ENCODE measurements at places on chromosomes 6 and 20.
A peak's percentile ranks its signal among the peaks of the same experiment; 100 is the strongest.

DNA sequence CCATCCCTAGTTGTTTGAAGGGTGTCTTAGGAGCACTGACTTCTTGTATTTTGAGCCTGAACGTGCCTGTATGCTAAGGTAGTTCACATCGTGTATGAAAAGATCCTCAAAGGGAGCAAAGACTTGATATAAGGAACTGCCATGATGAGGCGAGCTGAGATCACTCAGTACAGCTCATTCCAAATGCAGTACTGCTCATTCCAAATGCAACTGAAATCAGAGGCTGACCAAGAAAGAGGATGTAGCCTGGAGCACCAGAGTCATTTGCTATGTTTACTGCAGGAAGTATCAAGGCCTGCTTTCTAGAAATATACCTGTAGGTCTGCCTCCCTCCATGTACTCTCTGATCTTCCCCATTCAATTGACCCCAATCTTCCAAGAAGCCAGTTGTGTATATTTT lies 832.2 kb downstream of the EYS start:
- no peak for DNase-seq

GRCh38 chr20:52943185-52943841 lies 28.8 kb upstream of the TSHZ2 start:
- DNase-seq = no peak

DNA sequence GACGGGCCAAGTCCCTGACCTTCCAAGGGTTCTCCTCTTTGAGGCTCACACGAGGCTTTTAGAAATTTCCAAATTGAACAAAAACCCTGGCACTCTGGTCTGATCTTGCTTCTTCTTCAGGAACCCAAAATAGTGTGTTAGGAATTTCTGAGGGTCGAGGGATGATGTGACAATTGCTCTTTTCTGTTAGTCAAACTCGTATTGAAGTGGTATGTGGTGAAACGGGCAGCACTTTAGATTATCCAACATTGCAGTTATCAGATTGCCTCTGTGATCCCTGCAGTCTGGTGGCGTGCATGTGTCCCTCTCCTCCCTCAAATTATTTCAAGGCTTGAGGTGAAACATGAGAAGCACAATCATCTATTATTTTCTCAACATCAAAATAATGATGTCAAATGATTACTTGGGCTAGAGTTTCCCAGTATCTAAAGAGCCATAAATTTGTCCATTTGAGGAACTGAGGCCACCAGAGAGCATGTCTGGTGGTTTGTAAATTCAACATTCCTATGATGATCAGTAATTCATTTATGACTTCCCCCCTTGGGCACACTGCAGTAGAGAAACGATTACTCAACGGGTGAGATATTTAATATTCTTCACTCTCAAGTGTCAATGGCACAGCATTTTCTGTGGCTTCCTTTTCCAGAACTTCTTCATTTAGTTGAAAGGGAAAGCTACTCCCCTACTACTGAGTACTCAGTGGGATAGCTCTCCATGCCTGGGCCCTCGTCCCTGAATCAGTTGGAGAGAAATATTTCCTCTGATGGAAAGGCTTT lies 308.6 kb upstream of the MAP3K7 start:
- DNase-seq = no peak

DNA sequence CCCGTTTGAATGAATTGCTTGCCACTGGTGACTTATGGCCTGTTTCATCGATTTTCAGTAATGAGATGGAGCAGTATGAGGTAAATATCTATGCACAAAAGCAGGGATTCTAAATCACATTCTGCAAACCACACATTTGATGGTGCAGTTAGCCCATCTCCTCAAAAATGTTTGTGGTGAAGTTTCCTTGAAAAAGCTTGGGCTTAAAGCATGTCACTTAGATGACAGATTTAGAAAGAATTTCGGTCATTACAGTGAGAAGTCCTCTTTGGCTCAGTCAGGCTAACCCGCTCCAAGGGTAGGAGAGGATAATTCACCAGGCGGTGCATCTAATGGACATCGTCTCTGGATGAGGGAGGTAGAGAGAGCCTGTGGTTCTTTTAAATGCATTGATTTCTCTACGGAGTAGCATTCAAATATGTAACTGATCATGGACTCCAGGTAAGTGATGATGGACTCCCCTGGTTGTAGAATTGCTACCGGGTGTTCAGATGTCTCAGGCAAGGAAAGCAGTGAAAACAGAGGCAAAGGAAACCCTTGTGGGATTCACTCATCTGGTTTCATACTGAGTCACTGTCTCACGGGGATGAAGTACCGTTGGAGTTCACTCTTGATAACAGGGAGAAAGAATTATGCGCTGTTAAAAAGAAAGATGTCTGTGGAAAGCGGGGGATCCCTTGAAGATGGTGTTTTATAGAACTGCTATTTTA lies 65.3 kb downstream of the AIG1 start:
- DNase-seq = no peak

GRCh38 chr20:59120491-59120890 lies 43.1 kb upstream of the ZNF831 start:
- DNase-seq = peak; percentile 79

- DNase-seq = no peak
Observed at GRCh38 chr6:72064399-72064975, 178.1 kb downstream of the RIMS1 start.

- DNase-seq = no peak
Observed at GRCh38 chr6:51137777-51138176, 319.1 kb downstream of the TFAP2B start.

DNA sequence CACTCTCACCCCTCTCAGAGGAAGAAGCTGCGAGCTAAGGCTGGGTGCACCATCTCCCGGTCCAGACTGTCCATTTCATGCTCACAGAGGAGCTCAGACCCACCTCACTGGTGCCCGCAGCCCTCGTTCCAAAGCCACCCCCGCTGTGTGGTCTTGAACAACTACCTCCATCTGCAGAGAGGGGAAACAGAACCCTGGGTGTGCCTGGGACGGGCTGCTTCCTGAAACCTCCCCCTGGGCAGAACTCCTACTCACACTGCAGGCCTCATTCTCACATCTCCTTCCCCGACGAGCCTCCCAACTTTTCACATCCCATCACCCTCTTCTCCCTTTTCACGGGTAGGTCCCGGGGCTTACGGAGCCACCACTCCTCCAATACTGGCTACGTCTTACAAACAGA lies 18.1 kb downstream of the PMEPA1 start:
- DNase-seq = peak; percentile 16

- DNase-seq = no peak
Observed at GRCh38 chr6:155521719-155522118, 66.1 kb upstream of the NOX3 start.

- DNase-seq = no peak
Observed at GRCh38 chr6:49001856-49002541, 461.1 kb downstream of the MMUT start.

DNA sequence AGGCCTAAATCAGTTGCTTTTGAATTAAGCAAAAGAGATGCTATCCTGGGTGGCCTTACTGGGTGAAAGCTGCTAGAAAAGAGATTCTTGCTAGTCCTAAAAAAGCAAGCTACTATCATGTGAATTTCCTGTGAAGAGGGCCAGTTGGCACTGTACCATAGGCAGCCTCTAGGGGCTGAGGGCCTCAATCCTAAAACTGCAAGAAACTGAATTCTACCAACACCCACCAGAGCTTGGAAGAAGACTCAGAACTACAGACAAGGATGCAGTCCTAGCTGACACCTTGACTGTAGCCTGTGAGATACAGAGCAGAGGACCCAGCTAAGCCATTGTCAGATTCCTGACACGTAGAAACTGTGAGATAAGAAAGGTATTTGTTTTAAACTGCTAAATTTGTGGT lies 24.5 kb downstream of the CLIC5 start:
- no peak for DNase-seq

GRCh38 chr6:86477500-86478148 lies 459.7 kb upstream of the HTR1E start:
- DNase-seq = no peak

DNA sequence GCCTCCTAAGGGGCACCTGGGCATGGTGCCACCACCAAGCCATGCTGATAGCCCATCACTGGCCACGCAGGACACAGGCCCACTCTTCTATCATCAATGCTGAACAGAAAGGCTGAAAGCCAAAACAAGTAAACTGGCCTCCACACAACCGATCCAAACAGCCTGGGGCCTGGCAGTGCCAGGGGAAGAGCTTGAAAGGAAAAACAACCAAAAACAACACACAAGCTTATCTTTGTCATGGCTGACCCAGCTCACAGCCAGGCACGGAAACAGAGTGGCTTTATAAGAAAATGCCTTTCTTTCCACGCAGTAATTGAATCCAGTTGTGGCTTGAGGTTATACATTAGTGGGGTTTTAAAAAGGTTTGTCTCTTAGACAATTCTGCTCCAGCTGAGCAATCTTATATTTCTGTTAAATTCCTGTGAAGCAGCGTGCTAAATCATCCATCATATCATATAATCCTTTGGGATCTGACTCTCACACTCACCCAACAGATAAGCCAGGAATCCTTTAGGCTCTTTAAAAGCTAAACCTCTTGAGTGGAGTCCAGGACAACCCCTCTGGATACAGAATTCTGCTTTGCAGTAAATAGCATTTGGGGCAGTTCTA lies 65.4 kb upstream of the SLC22A16 start:
- DNase-seq = no peak

GRCh38 chr6:43113431-43114260 lies 37.5 kb downstream of the PTK7 start:
- DNase-seq = no peak

DNA sequence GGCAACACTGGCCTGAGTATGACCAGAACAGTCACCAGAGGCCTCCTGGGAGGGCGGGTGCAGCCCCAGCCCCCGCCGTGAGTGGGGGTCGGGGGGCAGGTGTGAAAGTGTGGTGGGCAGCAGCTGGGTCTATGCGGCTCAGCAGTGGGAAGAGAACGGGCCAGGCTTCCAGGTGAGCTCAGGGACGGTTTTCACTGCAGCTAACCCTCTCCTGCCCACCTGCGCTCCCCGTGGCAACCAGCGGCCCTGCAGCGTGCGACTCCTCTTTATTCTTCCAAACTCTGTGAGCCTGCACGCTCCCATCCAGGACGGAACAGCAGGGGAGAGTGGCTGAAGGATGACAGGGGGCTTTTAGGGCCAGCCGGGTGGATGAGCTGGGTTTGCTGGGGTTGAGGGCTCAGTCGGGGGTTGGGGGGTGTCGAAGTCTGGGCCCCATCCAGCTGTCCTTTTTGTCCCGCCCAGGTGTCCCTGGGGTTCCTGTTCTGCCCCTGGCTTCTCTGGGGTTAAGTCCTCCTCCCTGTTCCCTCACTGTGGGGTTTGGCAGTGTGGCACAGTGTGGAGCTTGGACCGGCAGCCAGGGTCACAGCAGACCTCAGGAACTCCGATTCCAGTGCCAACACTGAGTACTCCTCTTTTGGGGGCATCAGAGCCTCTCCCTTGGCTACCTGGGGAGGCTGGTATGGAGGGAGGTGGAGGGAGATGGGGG lies 859 bp upstream of the BIRC7 start:
- no peak for DNase-seq

- no peak for DNase-seq
Observed at GRCh38 chr6:16126861-16127260, 2.0 kb upstream of the MYLIP start.

- DNase-seq = no peak
Observed at GRCh38 chr6:81773887-81774286, 21.4 kb upstream of the TENT5A start.

DNA sequence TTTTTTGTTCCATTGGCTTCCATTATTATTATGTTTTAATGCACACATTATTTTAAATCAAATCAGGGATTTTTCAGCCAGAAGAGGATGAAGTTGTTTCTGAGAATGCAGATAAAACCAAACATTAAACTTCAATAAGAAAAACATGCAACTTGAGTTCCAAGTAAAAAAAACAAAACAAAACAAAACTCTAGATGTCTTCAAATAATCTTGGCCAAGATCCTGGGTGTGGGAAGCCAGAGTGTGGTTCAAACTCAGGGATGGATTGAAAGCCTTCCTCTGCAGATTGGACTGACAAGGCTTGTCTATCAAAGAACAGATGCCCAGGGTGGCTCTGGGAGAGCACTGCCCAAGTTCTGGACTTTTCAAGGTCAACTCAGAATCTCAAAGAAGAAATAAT lies 134.1 kb downstream of the LCA5 start:
- DNase-seq = no peak

DNA sequence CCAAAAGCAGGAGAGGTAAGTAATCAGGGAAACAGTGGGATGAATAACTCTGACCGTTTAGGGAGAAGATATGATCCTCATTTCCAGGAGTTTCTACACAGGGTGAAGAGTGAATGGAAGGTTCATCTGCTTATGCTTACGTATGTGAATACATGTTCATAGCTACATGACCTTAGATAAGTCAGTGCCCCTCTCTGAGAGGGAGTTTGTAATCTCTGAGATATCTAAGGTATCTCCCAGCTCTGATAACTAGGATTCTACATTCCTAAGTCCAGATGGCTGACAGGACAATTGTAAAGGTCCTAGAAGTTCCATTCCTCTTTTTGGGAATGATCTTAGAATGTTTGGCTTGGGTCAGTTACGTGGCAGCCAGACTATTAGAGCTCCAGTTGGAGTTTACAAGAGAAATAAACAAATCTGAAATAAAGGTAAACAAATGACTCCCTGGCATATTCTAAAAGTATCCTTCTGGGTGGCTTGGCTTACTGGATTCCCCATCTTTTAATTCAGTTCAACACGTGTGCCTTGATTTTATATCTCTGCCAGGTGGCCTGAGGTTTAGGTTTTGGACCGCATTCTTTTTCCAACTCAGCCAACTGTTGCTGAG lies 15.8 kb downstream of the PROCR start:
- no peak for DNase-seq

DNA sequence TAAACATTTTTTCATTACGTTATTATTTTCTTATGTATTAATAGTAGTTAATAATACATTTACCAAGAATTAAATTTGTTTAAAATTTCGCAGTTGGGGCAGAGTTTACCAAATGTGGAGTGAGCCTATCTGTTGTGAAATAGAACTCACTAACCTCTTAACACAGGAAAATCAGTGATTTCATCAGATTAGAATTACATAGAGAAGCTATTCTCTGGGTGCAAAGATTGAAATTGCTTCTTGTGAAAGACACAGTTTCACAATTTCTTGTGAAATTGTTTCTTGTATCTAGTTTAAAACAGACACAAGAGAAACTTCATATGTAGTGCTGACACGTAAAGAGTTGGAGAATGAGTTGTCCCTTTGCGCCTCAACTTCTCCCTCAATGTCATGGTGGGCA lies 69.4 kb upstream of the PRL start:
- peak; percentile 96 for DNase-seq

DNA sequence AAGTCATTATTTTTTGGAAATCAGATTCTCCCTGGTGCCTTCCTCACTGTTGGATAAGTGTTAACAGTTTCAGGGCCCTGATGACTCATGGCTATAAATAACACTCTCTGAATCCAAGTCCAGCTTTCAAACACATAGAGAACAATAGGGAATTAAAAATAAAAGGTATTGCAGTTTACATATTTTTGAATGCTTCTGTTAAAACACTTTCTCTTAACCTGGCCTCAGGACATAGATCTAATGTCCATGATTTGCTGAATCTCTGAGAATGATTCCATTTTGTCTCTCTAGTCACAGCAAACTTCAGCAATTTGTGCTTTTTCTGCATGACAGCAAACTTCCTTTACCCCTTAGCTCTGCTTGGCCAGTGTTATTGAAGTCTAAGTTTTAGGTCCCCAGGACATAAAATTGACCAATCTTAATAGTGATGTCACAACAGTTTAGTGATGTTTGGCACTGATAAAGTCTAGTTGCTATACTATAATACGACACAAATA lies 1192.4 kb upstream of the CITED2 start:
- peak; percentile 4 for DNase-seq

All from inflammatory macrophage treated with lipopolysaccharide for 4 hours (primary cell).